ENCODE measurements at places on chromosomes 7 and 10.

- DNase-seq, result no peak
Measured at GRCh38 chr10:16854623-16855022, 37.4 kb upstream of the RSU1 start.

DNA sequence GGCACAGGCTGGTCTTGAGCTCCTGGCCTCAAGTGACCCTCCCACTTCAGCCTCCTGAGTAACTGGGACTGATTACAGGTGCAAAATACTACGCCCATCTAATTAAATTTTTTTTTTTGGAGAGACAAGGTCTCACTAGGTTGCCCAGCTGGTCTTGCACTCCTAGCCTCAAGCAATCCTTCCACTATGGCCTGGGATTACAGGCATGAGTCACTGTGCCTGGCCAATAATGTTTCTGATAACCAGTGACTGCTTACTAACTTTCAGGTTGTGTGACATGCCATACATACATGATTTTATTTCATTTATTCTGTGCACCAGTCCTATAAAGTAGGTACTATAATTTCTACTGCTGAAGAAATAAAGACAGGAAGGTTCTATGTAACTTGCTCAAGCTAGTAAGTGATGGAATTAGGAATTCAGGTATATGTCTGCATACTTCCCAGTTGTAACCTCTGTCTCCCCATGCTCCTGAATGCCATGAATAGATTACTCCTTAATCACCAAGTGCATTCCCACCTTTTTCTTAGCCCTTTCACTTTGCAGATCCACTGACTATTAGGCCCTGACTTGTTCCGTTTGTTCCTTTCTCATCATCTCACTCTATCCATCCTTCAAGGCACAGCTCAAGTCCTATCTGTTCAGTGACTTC, 28.1 kb downstream of the MCU start:
- no peak for DNase-seq

DNA sequence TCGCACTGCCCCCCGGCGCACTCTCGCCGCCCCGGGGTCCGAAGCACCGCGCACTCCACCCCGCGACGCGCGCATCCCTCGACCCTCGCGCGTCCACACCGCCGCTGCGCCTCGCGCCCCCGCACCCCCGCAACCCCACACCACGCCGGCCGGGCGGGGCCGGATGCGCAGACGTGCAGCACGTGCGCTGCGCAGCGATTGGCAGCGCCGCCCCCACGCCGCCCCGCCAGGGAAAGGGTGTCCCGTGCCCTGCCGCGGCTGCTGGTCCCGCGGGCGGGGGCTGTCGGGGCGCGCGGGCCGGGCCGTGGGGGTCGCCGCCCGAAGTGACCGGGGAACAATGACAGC, 53.7 kb upstream of the KDM7A start:
- no peak for DNase-seq

GRCh38 chr10:33780961-33781360, 446.5 kb upstream of the NRP1 start:
- no peak for DNase-seq

GRCh38 chr7:148049068-148049467, 541.5 kb upstream of the C7orf33 start:
- DNase-seq, result no peak

- no peak for DNase-seq
Measured at GRCh38 chr7:81267508-81267907, 348.7 kb upstream of the SEMA3C start.

- DNase-seq, result peak; percentile 10
Measured at GRCh38 chr7:12861070-12861469, 173.6 kb downstream of the ARL4A start.

- peak; percentile 13 for DNase-seq
Measured at GRCh38 chr10:85548034-85548433, 818.6 kb downstream of the GRID1 start.

DNA sequence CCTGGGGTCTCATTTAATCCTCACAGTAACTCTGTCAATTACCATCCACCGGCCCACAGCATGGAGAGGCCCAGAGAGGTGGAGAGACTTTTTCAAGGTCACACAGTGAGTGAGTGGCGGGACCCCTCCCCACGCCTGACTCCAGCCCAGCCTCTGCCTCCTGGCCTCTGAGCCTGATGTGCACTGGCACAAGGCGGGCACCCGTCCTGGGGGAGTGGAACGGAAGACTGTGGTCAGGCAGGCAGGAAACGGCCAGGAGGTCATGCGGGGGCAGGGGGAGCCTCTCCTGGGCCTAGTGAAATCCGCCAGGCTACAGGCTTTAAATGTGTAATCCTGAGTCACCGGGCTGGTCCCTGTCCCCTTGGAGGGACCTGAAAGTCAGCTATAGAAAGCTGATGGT, 32.2 kb downstream of the ZCCHC24 start:
- DNase-seq, result no peak

GRCh38 chr7:144835155-144835611, 670 bp downstream of the TPK1 start:
- peak; percentile 50 for DNase-seq

- DNase-seq, result no peak
Measured at GRCh38 chr10:105358911-105359310, 717.8 kb downstream of the SORCS3 start.

GRCh38 chr10:4102802-4103344, 317.9 kb upstream of the KLF6 start:
- no peak for DNase-seq

DNA sequence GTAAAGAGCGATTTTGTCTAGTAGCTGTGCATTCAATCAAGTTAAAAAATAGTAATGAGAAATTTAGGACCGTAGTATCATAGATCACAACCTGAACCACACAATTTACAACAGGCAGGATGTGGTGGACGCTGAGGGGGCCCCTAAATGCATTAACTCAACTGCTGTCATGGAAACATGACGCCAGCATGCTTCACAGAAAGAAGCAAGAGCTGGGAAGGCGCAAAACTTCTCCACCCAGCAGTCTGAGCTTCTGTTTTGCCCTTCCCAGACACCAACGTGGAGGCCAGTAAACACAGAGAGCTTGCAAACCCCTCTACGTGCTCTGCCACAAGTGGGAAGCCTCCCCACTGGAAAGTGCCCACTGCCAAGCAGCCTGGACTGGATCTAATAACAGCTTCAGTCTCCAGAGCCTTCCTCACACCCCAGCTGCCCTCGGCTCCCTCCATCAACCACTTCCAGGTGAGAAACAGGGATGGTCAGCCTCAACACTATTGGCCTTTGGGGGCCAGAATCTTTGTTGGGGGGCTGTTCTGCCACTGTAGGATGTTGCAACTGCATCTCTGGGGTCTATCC, 151.8 kb downstream of the SFMBT2 start:
- DNase-seq, result no peak

GRCh38 chr7:151877911-151878835, 1.3 kb upstream of the PRKAG2 start:
- no peak for DNase-seq

- DNase-seq, result no peak
Measured at GRCh38 chr7:14395860-14396259, 406.4 kb upstream of the ETV1 start.

GRCh38 chr10:103040418-103040817, 122.3 kb downstream of the CNNM2 start:
- DNase-seq, result no peak

All from urinary bladder (tissue), 4 donors.